ENCODE measurements at places on chromosomes 7 and 10.

- peak; percentile 89 for DNase-seq
These were observed 11.5 kb upstream of the AKR1B10 start for GRCh38 chr7:134515569-134516468.

- no peak for DNase-seq
These were observed 33.8 kb downstream of the SPAG6 start for GRCh38 chr10:22379059-22379458.

- DNase-seq = peak; percentile 74
These were observed 5.5 kb downstream of the AP3M1 start for GRCh38 chr10:74145133-74145532.

GRCh38 chr10:34809796-34810195, 5.3 kb downstream of the PARD3 start:
- DNase-seq = no peak

DNA sequence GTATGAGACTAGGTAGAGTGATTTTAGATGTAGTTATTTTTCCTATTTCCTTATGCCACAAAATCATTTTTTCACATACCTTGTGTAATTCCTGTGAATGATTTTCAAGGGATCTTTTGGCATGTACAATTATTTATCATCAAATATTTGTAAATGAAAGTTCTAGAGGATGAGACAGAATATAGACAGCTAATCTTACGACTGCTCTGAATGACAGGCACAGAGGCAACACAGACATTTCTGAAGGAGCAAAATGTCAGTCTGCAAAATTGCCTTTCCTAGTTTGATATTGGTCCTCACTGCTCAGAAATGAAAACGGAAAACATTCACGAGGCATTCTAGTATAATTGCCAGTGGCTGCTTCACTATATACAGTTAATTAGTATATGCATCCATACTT, 810.6 kb upstream of the C7orf33 start:
- no peak for DNase-seq

DNA sequence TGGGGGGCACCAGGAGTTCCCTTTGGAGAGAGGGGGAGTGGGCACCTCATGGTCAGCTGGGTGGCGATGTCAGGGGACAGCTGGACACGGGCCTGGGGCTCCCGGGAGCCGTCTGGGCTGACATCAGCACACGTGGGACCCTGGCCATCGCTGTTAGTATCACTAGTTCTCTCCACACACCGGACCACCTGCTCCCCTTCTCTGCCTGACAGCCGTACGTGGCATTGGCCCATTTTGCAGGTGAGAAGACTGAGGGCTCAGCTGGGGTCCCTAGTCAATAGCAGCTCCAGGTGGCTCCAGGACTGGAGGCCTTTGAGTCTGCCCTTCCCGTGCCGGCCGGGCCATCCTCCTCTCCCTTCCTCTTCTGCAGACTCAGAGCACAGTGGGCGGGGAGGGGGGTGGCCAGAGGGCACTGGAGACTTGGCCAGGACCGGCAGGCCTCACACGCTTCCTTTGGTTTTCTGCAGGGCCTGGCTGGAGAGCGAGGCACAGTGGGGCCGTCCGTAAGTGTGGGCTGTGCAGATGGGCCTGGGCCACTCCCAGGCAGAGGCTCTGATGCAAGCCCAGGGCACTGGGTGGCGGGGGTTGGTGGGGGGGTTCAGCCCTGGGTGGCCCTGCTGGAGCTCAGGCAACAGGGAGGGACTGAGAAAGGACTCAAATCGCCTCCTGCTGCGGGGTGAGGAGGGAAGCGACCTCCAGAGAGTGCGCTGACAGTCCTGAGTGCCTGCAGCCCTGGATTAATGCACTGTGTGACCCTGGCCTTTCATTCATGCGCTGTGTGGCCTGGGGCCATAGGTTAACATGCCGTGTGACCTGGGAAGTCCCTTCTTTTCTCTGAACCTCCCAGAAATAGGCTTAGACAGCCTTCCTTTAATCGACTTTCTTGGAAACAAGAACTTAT, 78.2 kb downstream of the MYL10 start:
- DNase-seq = no peak

- no peak for DNase-seq
These were observed 279.8 kb downstream of the CAMK1D start for GRCh38 chr10:12628964-12629766.

GRCh38 chr7:73612598-73613269, 11.6 kb downstream of the MLXIPL start:
- no peak for DNase-seq
